DMS79 (cell line): ENCODE measurements at places on chromosomes 1 and 21.

GRCh38 chr1:199243423-199244061, 604.7 kb downstream of the PTPRC start:
- no peak for DNase-seq

- no peak for DNase-seq
These were observed 428.7 kb upstream of the LRRC7 start for GRCh38 chr1:69139007-69139406.

DNA sequence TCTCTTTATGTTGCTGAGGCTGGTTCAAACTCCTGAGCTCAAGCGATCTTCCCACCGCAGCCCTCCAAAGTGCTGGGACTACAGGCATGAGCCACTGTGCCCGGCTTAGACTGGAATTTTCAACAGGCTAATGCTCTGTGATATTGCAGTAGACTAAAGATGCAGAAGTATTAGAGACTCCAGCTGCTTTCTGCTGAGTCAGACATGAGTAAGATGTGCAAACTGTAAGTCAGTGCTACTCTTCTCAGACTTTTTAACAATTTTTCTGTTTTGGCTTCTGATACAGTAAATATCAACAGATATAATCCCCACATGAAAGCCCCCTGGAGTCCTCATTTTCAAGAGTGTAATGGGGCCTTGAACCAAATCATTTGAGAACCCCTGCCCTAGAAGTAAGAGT, 29.3 kb upstream of the NLRP3 start:
- no peak for DNase-seq

DNA sequence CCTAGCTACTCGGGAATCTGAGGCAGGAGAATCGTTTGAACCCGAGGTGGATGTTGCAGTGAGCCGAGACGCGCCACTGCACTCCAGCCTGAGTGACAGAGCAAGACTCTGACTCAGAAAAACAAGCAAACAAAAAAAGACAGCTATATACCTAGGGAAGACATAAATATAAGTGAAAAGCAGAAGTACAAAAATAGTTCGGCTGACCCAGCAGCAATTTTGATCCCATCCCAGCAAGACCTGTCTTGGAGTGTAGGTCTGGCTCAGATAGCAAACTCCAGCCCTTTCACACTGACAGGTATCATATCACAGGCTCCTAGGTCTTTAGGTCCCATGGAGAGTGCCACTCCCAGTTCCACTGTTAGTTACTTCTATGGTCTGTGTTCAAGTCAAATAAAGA, 14.6 kb downstream of the MTX1 start:
- no peak for DNase-seq

GRCh38 chr1:2803086-2803930, 1.8 kb upstream of the TTC34 start:
- no peak for DNase-seq

- DNase-seq, result no peak
These were observed 19.6 kb downstream of the BCL9 start for GRCh38 chr1:147560765-147561471.

DNA sequence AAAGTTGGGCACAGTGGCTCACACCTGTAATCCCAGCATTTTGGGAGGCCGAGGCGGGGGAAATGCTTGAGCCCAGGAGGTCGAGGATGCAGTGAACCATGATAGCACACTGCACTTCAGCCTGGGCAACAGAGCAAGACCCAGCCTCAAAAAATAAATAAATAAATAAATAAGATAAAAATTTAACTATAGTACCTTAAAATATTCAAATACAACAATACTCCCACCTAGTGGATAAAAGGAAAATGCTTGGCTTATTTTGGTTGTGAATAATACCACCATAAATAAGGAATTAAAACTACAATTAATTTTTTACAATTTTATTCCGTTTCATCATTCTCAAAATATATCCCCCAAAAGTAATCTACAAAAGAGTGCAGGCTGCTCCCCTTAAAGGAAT, 8.1 kb downstream of the PSMG1 start:
- no peak for DNase-seq

DNA sequence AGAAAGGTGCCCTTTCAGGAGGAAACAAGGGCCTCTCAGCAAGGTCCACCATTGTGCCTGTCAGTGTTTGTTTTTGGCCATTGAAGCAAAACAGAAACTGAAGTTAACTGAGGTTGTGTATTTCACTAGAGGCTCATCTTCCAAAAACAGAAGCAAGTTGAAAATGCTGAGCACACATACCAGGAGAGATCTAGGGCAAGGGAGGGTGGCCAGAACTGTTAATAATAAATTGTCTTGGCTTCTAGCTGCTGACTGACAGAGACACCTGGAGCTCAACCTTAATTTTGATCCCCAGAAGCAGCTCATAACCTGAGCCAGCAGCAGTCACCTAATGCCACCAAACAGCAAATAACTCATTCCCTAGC, 5.2 kb downstream of the AGMAT start:
- no peak for DNase-seq

DNA sequence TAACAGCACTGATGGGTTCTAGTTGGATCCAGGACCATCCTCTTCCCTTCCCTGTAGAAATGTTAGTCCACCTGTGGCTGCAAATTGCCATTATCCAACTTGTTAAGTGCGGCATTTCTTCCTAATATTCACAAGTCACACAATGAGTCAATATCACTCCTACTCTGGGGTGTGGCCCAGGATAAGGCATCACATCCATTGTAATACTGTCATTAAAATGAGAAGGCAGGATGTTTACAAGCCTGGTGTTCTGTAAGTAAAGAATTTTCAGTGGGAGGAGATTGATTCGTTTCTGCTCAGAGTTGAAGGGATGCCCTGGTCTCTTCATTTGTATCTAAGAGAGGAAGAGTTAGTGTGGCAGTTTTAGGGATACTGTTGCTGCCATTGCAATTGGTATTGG, 18.1 kb upstream of the ARHGAP29 start:
- no peak for DNase-seq

GRCh38 chr1:167628741-167629515, 1.1 kb upstream of the RCSD1 start:
- no peak for DNase-seq

DNA sequence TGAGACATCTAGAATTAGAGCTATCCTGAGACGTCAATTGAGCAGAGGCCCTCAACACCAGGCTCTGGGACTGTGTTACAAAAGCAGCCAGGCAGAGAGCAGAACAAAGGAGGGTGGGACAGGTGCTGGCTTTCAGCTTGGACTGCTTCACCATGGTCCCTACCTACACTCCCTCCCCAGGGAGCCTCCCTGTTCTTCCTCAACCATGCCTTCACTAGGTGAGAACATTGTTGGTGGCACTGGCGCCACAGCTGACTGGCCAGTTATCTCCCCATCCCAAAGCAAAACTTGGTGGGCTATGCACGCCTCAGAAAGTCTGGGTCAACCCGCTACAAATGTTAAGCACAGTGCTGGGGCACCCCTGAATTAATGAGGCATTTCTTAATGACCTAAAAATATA, 87.8 kb downstream of the NMNAT2 start:
- peak; percentile 65 for DNase-seq

DNA sequence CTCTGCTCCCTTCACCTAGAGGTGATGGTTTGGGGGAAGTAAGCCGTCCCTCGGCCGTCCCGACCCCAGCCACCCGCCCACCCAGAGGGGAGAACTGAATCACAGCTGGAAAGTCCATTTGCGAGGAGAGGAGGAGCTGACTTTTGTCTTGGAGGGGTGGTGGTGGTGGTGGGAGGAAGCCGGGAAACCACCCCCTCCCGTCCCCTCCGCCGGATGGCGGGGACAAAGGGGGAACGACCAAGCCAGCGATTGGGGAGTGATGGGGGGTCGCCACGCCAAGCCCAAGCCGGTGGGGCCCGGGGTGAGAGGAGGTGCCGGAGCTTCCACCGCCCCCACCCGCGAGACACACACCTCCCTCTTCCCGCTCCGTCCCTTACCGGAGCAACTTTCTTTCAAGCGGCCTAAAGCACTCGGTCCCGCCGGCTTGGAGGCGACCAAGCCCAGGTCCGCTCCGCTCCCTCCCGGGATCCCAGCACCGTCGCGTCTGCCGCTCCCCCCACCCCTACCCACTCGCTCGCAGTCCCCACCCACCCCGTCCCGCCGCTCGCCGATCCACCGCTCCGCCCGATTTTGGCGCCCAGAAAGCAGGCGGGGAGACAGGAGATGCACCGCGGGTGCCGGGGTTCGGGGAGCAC, 540 bp downstream of the ARHGEF2 start:
- DNase-seq, result no peak

DNA sequence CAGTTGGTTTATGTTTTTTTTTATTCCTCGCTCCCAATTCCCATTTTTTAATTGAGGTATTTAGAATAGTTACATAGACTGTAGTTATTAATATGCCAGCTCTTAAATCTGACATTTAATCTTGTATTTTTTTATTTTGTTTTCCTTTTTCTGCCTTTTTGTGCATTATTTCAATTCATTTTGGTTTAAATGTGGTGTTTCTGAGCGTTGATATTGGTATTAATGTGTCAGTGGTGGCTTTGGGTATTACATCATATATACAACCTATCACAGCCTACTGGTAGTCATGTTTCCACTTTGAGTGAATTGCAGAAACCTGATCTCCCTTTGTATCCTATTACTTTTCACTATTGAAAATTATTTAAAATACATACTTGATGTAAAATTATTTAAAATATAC, 1027.3 kb downstream of the KCNT2 start:
- DNase-seq, result no peak

DNA sequence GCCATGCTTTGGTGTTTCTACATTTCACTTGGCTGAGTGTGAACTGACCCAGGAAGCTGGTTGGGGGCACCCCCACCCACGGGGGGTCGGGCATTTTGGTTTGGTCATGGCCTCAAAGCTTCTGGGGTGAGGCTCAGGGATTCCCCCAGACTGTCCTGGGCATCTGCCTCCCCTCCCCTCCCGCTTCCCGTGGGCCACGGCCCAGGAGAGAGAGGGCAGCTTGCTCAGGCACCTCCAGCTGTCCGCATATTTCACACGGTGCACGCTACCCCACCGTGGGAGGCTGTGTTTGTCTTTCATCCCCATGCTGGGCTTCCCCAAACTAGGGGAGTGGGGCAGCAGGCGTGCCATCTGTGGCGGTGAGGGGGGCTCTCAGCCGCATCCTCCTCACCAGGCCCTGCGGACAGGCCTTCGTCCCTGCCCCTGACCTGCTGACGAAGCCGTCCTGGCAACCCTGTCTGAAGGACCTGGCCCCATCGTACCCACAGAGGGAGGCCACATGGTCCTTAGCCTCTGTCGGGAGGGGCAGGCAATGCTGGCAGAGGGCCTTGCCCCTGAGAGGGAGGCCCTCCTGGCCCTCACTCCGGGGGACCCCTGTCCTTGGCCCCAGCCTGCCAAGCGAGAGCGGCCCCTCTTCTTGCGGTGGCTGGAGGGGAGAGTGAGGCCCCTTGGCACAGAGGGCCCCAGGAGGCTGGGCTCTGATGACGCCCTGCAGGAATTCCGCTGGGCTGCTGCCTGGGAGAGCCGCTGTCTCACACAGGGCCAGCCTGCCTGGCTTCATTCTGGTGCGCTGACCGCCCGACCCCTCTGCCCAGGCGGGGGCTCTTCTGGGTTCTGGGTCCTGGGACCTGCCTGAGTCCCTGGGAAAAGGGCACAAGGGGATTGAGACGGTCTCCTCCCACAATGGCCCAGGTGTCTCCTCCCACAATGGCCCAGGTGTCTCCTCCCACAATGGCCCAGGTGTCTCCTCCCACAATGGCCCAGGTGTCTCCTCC, 22.1 kb downstream of the TP73 start:
- no peak for DNase-seq

- DNase-seq, result no peak
These were observed 149.9 kb downstream of the MRPL39 start for GRCh38 chr21:25457411-25457810.

- DNase-seq, result no peak
These were observed 115.9 kb downstream of the NTMT2 start for GRCh38 chr1:170261669-170262068.
